ENCODE measurements at places on chromosomes 11 and 22. TPM values are rescaled to one million over a fixed set of nuclear protein-coding genes. Genes with fewer than 3 reads are reported as not detected.

- peak; percentile 68 for DNase-seq
These were observed 142.9 kb downstream of the CRYBB2 start for GRCh38 chr22:25362215-25362882.

DNA sequence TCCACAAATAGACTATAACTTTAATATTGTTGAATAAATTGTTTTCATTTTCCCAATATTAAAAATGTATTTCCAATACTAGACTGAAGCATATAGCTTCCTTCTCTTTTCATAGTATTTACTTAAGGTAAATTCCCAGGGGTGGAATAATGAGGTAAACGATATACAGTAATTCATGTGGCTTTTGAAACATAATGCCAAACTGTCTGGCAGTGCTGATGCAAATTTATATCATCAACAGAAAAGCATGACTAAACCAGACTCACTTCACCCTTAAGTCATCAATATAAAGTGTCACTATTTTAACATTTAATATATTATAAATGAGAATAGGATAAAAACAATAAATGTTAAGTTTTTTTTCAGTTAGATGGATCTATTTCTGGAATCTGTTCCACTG, 13.6 kb downstream of the C2CD3 start:
- no peak for DNase-seq

DNA sequence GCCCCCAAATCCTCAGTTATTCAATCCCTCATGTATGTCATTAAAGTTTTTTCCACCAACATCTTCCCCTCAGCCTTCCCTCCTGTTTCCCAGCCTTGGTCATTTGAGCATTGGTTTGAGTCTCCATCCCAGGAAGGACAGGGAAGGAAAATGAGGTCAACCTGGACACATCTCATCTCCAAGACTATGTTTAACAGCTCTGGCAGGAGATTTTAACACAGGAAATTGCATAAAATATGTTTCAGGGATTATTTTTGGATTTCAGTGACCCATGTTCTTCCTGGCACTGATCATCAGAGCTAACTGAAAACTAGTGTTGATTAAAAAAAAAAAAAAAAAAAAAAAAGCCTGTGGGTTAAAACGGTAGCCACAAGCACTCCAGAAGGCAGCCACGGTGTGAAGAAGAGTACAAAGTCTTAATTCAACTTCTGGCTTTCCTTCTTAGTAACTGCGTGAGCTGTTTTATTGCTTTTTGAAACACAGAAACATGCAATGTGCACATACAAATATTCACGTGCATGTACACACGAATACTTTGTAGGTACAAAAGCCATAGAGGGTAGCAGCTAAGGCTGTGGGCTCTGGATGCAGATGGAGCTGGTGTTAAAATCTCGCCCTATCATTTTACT, 164.4 kb upstream of the DDI1 start:
- no peak for DNase-seq

DNA sequence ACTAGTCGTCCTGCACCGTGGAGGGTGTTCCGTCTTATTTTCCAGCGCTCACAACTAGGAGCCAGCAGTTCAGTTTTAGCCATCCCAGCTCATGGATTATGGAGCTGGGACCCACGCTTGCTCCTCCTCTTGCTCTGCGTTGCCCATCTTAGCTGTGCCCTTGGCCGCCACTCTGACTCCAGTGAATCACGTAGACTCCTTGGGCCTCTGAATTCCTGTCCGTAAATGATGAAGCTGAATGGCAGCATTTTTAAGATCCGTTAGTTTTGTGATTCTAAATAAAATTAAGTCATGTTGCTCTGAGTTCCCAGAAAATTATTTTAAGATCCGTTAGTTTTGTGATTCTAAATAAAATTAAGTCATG, 23.8 kb downstream of the BCR start:
- no peak for DNase-seq

GRCh38 chr22:39254122-39254521, 9.3 kb upstream of the PDGFB start:
- no peak for DNase-seq

DNA sequence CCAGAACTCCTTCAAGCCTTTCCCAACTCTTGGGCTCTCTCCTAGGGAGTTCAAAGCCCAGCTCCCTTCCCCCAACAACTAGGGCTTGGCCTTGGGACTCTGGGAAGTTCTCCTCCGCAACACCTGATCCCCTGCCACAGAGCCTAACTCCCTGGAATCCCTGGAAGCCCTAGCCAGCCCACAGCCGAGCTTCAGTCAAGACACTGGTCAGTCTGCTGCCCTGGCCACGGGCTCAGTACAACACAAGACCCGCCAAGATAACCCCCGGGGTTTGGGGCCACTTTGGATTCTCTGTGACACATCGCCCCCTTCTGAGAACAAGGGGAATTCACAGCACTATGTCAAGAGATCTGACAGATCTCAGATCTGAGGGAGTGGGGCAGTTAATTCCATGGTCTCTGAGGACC, 58.3 kb downstream of the SLC22A12 start:
- DNase-seq: peak; percentile 45

DNA sequence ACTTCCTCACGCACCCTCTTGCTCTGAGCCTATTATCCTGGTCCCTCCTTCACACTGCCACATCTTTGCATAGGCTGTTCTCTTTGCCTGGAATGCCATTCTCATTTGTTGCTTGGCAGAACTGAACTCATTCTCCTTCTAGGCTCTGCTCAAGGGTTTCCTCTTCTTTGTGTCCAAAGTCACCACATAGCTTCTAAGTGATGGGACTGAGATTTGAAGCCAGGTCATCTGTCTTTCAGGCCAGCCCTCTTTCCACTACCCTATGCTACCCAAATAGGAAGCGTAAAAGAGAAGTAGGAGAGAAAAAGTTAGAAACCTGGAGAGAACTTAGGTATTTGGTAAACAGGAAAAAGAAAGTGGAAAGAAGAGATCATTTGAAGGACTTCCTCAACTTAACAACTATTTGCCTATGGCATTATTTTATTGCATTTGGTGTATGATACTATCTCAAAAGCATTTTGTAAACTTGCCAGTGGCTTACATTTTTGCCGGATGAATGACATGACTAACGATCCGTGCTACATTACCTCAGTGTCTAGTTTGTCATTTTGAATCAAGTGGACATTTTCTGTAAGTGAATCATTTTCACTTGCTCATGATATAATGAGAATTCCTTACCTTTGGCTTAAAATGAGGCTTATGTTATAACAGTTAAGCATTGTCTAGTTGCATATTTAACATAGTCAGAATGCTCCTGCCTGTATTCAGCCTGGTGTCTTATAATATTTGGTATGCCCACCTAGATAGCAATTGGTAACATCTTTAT, 18.5 kb downstream of the NF2 start:
- DNase-seq: peak; percentile 32

GRCh38 chr11:47631473-47631872, 10.9 kb downstream of the MTCH2 start:
- DNase-seq: no peak

GRCh38 chr22:50630376-50630775, 2.4 kb upstream of the ARSA start:
- DNase-seq: no peak

DNA sequence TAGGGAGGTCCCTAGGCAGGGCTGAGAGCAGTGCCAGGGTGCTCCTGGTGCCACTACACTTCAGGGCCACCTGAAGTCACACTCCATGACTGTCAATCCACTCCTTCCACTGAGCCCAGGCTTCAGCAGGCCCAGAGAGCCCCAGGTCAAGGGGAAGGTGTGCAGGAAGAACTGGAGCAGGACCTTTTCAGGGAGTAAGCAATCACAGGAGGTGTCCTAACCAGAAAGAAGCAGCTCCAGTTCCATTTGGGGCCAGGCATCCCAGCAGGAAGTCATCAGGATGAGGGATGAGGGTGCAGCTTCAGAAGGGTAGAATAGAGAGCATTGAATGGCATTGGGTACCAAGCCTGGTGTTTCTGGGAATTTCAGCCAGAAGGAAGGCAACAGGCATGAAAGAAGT, 556.5 kb downstream of the INSC start:
- no peak for DNase-seq

DNA sequence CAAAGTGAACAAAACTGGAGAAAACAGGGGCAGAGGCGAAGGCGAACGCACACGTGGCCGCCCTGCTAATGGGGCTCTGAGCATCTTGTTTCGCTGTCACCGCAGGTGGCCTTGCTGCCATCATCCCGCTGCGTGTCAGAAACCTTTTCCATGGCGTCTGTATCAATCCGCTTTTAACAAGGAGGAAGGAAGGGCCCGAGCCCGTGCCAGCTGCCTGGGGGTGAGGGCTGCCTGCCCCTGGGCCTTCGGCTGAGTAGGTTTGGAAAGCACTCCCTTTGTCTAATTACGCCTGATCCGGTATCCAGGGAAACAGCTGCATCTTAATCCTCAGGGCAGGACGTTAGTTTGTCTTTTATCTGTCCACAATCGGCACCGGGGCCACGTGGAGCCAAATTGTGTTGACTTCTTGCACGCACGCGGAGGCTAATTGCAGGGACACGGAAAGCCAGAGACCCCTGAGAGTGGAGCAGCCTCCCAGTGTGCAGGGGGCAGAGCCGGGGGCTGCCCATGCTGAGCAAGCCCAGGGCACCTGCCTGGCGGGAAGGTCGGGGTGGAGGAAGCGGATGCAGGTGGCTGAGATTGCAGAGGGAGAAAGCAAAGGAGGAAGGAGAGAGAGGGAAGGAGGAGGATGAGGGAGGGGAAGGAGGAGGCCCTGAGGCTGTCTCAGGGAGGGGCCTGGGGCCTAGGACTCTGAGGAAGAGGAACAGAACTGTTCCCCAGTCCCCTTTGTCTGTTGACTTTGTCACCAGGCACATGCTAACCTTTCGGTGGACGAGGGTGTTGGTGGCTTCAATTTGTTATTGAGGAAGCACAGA, 19.2 kb upstream of the TH start:
- no peak for DNase-seq

DNA sequence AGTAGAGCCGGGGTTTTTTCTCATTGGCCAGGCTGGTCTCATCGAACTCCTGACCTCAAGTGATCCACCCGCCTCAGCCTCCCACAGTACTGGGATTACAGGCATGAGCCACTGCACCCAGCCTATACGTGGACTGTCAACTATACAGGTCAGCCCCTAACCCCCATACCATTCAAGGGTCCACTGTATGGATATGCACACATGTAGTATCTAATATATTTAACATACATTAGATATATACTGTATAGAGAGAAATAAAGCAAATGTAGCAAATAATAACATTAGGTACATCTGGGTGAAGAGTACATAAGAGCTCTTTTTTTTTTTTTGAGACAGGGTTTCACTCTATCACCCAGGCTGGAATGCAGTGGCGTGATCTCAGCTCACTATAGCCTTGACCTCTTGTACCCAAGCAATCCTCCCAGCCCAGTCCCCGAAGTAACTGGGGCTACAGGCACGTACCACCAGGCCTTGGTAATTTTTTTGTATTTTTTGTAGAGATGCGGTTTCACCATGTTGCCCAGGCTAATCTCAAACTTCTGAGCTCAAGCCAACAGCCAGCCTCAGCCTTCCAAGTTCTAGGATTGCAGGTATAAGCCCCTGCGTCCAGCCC, 1.5 kb upstream of the ATP5MGL start:
- no peak for DNase-seq

GRCh38 chr11:134266841-134267251, 9.3 kb upstream of the GLB1L3 start:
- no peak for DNase-seq

DNA sequence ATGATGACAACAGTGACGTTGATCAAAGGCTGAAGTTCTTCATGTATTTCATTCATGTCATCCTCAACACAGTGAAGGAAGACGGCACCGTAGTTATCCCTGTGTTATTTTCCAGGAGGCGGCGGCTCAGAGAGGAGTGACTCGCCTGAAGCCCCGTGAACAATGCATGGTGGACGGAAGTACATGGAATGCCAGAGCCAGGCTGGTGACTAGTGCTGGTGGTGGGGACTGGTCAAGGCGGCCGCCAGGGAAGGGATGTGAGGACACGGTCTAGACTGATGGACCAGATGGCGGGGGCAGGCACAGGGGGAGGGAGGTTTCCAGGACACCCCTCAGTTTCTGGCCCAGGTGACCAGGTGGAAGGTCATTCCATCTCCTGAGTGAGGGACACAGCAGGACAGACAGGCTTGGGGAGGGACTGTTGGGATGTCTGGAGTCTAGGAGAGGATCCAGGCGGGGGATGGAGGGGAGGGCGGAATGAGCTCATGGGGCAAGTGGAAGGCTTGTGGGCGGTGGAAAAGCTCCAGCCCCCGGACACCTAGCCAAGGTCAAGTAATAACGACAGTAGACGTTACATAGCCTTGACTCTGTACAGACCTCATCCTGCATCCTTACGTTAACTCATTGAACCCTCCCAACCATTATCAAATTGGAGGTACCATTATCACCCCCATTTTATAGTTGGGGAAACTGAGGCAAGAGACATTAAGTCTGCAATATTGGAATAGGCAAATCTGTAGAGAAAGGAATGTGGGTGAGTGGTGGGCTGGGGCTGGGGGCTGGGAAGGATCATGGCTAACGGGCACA, 16.0 kb upstream of the PICK1 start:
- no peak for DNase-seq

DNA sequence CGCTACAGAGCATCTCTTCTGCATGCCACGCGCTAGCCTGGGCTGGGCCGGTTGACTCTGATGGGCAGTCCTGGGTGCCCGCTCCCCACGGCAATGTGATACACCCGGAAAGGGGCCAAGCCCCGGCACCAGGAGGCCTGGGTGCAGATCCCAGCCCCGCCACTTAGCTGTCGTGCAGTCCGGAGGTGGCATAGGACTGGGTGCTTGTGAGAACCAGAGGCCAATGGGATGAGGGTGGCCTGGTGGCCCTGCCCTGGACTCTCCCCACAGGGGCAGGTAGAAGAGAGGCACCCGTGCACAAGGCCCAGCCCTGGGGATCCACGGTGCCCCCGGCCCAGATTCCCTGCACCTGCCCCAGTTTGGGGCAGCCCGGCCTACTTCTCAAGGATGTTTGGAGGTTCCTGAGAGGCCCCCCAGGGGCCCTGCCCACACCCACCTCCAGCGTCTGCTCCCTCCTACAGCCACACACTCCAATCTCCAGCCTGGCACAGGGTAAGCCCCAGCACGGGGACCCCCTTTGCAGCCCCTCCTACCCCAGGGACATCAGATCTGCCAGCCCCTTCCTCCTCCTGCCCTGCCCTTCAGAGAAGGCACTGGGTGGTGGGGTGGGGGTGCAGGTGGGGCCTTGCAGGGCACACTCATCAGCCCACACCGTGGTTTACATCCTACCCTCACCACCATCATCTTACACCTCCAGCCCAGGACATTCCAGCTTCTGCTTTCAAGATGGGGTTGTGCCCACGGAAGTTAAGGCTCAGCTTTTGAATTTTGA, 66.9 kb downstream of the CYTH4 start:
- no peak for DNase-seq

TMEM45B gene
- polyA plus RNA-seq: 0.66 TPM

CADM1 gene
- 23.1 TPM for polyA plus RNA-seq

TEAD1 gene
- 95.3 TPM for polyA plus RNA-seq

DDX25 gene
- 0.62 TPM for polyA plus RNA-seq

SLN gene
- polyA plus RNA-seq: 2,272 TPM

SMTNL1 gene
- polyA plus RNA-seq: 148 TPM

PKDREJ gene
- polyA plus RNA-seq: 0.58 TPM

C22orf15 gene
- 0.50 TPM for polyA plus RNA-seq

MFNG gene
- polyA plus RNA-seq: 7.7 TPM

GP1BB gene
- 22.8 TPM for polyA plus RNA-seq

STARD10 gene
- 62.3 TPM for polyA plus RNA-seq

CBLIF gene
- not detected for polyA plus RNA-seq

SLC39A13 gene
- polyA plus RNA-seq: 38.8 TPM

DCHS1 gene
- 43.8 TPM for polyA plus RNA-seq

OR8D2 gene
- not detected for polyA plus RNA-seq

TPH1 gene
- 0.79 TPM for polyA plus RNA-seq

NAP1L4 gene
- polyA plus RNA-seq: 113 TPM

Data from hindlimb muscle (tissue), 1 donor.